ENCODE measurements at places on chromosomes 4 and X. TPM values are rescaled to one million over a fixed set of nuclear protein-coding genes. Genes with fewer than 3 reads are reported as not detected.

- no peak for DNase-seq
These were observed 5.5 kb downstream of the MID2 start for GRCh38 chrX:107831071-107831730.

DNA sequence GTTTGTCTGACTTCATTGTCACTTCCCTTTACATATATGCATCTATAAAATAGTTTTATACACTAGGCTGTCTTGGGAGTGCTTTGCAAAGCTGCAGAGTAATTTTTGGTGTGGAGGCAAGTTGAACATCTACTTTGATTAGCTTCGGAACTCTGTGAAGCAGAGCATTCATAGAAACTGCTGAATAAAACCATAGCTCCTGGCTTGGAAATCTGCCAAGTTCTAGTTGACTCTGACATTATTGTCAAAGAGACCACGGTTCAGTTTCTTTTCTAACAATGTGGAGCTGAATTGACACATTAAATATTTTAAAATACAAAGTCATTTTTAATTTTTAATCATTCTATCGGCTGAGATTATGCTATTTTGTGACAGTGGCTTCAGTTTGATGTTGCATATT is 335.0 kb downstream of the BMPR1B start:
- DNase-seq: no peak

Gene GPR173
- total RNA-seq: 0.18 TPM

GRCh38 chr4:29081234-29081955 is 1638.8 kb upstream of the PCDH7 start:
- no peak for DNase-seq

DNA sequence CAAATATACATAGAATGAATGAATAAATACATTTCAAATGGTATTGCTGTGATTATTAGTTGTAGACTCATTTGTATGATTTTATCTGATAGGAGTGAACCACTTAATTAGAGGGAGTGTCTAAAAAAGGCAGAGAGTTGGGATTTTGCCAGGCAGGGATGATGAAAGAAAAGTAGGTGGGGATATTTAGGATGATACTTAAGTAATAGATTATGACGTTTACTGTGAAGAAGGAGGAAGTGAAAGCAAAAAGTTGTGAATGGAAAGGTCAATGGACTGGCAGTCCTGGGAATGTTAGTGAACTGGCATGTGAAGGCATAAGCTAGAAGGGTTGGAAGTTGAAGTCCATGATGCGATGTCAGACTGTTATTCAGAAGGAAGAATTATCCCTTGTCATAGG is 917.1 kb downstream of the RAPGEF2 start:
- no peak for DNase-seq

Gene SLC2A9
- total RNA-seq: 14.4 TPM

GRCh38 chr4:123278755-123279154 is 117.8 kb upstream of the SPRY1 start:
- DNase-seq: no peak

Gene ASB9
- 0.15 TPM for total RNA-seq

Gene C4orf54
- total RNA-seq: under 0.01 TPM

DNA sequence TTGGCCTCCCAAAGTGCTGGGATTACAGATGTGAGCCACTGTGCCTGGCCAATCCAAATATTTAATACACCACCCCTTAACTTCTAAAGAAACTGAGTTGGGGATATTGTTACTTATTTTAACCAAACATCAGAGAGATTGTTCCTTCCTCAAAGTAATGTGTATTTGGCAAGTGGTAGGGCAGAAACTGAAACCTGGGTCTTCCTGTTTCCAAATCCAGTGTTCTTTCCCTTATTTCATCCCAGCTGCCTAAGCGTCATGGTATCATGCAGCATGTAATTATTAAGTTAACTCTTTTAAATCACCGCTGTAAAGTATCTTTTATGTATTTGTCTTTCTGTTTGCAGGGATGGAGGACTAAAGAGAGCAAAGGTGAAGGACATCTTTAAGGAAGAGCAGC is 68.4 kb downstream of the GPAT3 start:
- no peak for DNase-seq

Gene ZNF157
- 0.35 TPM for total RNA-seq

- DNase-seq: no peak
These were observed 89.7 kb downstream of the PDHA2 start for GRCh38 chr4:95929448-95930064.

Gene MAGEA3
- not detected for total RNA-seq

Gene PWWP3B
- total RNA-seq: not detected
